ENCODE measurements at places on chromosomes 13 and 19.

DNA sequence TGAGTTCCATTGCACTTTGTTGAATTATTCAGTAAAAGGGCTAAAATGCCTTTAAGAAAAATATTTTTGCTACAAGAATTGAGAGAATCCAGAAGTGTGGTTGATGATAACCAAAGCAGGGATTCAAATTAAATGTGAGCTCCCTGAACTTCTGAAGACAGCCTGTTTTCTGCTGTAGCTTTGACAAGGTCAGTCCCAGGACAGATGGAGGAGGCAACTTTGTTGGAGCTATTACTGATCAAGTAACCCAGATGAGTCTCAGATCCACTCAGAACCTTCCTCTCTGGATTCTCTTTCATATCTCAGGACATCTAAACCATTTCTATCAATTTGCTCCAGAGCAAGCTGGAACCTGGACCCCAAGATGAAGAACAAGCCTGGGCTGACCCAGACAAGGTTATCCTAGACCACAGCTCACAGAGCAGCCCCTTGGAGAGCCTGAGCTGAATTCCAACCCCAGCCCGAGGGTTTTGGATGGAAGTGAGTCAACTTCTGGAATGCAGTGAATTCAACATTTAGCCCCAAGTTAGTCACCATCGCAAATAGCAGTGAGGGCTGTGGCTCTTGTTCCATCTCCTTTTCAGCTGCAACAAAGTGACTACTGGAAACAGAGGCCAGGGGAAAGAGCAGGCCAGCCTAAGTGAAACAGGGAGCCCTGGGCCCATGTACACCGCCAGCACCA is 137.8 kb upstream of the TSC22D1 start:
- DNase-seq: no peak

DNA sequence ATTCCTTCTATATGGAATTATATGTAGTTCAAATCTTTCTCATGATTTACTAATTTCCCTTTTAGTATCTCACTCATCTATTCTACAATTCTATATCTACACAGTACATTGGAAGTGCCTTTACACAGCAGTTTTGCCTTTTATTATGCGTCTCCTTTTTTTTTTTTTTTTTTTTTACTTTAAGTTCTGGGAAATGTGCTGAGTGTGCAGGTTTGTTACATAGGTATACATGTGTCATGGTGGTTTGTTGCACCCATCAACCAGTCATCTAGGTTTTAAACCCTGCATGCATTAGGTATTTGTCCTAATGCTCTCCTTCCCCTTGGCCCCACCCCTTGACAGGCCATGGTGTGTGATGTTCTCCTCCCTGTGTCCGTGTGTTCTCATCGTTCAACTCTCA is 1150.1 kb upstream of the PRR20A start:
- DNase-seq: no peak

GRCh38 chr13:70222926-70223325 is 114.7 kb upstream of the KLHL1 start:
- DNase-seq: no peak

DNA sequence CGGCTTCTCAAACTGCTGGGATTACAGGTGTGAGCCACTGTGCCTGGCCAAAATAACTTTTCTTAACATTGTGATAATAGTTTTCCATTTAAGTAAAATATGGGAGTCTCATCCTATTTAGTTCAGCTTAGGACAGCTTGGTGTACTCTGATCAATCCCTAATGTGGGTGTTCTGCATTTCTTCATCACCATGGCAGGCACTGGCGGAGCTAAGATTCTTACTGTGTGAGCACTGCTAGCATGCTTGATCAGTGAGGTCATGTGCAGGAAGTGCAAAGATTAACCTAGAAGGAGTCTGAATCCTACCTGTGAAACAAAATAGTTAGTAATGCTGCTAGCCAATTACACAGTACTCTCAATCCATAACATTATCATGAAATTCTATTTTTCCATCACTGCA is 1684.2 kb upstream of the SLC10A2 start:
- DNase-seq: no peak

DNA sequence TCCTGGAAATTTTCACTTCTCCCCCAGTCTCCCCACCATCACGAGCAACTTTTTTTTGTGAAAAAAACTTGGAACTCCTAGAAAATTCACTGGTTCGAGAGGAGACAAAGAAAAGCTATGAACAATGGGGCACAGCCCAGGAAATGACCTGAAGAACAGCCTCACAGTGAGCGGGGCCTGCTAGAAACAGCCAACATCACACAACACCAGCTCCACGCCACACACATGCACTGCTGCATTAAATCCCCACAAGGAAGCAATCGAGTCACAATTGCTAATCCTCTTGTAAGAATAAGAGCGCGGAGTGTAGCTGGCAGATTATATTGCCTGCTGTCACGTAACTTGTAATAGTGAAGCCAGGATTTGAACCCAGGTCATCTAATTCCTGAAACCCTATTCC is 48.8 kb downstream of the SLC7A1 start:
- no peak for DNase-seq

- DNase-seq: no peak
These were observed 196.7 kb downstream of the TBC1D4 start for GRCh38 chr13:75285310-75285709.

DNA sequence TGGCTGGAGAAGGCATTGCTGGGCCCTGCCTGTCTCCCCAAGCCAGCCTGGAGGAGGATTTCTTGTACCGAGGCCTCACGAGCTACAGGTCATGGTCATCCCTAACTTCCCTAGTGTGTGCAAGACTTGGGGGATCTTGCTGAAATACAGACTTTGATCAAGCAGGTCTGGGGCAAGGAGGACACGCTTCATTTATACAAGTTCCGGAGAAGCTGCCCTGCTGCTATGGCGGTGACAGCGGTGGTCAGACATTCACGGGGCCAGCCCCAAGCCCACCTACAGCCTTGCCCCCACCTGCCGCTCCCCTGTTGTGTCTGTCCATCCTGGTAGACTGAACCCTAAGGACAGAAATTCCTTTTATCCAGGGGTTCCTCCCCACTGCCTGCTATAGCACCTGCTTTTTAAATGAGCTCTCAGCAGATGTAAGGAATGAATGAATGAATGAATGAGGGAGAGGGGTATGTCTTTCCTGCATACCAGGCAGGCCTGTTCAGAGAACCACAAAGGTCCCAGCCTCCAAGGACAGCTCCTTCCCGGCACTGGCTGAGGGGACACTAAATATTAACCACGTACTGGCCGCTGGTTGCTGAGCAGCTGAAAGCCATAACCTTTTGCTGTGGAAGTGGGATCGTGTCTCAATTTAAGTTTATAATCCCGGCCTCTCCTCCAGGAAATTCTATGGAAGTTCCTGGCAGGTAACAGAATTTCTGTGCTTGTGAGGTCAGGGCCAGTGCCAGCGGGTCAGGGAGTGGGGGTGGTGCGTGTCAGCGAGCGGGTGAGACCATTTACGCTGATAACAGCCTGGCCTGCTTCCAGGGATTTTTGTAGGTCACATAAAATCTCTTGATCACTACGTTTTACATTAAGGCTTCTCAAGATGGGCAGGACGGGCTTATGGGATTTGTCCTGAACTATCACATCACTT is 27.1 kb downstream of the TSSK6 start:
- no peak for DNase-seq

- DNase-seq: no peak
These were observed 1381.9 kb downstream of the EFNB2 start for GRCh38 chr13:105153611-105154010.

DNA sequence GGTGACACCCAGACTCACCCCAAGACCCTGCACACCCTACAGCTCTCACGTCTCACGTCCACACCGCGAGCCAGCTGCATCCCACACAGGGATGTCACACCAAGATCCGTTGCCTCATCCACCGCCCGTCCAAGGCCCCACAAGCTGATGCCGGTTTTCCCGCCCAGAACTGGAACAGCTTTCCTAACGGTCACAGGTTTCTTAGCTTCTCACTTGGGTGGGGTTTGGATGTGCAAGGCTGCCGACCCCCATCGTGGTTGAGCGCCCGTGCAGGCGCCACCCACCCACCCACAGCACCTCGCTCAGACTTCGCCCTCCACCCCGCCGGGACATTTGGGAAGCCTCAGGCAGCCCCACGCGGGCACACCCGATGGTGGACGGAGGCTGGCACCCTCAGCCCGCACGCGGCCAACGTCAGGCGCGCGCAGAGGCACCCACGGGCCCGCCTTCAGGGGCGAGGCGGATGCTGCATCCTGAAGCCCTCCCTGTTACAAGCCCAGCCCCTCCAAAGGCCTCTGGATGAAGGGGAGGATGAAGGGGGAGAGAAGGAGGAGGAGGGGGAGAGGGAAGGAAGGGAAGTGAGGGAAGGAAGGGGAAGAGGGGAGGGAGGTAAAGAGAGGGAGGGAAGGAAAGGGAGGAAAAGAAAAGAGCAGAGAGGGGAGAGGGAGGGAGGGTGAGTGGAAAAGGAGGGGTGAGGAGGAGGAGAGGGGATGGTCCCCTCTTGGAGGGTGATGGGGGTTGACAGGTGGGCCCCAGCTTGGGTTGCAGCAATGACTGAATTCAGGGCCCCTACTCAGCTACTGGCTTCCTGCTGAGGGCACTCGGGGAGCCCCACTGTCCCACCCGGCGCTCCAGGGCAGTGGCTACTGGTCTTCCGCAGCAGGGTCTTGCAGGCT is 12.8 kb downstream of the ONECUT3 start:
- DNase-seq: no peak

GRCh38 chr19:46621191-46622117 is 3.4 kb downstream of the PTGIR start:
- DNase-seq: no peak

- no peak for DNase-seq
These were observed 63.4 kb upstream of the LRCH1 start for GRCh38 chr13:46489586-46490023.

DNA sequence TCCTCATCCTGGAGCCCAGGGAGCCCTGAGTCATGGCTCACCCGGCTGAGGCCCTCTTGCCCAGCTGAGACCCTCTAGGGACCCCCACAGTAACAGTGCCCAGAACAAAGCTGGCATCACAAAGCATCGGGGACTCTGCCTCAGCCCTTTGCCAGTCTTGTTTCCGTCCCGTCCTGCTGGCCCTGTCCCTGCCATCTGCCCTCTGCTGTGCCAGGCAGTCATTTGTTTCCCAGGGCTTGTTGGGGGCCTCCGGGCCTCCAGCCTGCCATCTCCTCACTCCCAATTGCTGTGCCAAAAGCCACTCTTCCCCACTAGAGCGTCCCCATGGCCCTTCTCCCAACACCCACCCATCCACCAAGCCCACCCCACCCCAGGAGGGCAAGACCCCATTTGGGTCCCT is 64.2 kb downstream of the SMARCA4 start:
- DNase-seq: no peak

GRCh38 chr13:80469105-80469852 is 128.4 kb upstream of the SPRY2 start:
- no peak for DNase-seq

DNA sequence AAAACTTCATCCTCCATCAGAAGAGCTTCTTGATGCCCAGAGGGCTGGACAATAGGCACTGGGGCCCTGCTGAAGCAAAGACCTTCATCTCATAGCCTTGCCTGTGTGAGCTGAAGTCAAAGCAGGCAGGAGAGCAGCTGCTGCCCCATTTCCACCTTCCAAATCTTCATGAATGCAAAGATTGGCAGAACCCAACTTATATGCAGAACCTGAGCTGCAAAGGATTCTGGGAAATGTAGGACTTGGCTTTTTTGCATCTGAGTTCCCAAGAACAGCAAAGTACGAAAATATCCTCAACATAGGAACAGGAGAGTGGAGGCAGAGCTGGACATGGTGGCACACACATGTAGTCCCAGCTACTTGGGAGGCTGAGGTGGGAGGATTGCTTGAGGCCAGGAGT is 30.8 kb downstream of the CKM start:
- no peak for DNase-seq

DNA sequence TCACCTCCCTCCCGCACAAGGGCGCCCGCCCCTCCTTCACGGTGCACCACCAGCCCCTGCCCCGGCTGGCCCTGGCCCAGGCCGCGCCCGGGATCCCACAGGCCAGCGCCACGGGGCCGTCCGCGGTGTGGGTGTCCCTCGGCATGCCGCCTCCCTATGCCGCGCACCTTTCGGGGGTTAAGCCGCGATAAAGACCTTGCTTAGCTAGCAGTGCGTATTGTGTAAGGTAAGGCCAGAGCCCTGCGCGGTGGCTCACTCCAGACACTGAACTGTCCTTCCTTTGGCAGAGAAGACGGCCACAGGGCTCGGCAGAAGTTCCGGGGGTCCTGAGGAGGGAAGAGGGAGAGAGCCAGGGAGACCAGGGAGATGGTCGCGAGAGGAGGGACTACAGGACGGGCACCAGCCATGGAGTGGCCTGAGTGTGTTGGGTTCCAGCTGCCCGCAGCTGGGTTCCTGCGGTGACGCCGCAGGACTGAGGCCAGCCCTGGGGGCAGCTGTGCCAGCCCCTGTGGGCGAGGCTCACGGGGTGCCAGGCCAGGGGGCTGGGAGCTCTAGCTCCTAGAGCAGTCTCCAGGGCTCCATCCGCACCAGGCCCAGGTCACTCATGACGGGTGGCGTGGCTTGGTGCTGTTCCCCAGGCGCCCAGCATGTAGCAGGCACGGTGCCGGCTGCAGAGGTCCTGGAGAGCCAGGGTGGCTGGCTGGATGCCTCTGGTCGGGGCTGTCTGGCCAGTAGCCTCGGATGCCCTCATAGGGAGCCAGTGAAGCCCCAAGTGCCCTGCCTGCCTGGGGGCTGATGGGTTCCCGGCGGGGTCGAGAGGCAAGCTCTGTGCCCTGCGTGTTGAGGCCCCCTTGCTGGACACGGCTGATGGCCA is 7.7 kb downstream of the PLEKHJ1 start:
- DNase-seq: no peak

DNA sequence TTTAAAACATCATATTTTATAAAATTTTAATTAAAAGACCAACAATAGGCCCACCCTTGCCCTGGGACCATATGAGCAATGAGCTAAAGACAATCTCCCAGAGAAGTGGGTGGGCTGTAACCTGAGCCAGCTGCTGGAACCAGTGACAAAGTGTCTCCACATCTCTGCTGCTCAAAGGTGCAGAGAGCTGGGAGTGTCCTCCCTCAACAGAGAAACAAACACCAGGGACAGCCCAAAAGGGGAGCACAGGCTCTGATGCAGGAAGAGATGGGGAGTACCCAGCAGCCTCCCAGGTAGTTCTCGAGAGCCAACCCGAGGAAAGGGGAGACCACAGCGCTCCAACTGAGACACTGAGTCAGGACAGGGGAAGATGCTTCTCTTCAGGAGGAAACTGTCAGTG is 39.1 kb downstream of the DOCK9 start:
- DNase-seq: no peak

DNA sequence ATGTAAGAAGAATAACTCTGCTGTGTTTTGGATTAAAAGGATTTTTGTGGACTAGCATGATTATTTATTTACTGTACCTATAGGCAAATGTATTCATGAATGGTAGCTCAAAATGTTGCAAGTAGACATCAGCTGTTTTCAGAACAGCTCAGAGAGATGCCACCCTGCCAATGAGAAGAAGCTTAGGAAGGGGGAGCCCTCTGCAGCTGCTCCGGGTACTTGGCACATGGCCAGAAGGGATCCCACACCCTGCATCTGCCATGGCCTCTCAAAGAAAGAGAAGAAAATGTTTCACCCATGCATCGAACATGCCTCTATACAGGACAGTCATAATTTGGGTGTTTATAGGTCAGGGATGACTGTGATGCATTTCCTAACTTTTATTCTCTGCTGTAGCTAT is 30.5 kb upstream of the MBNL2 start:
- DNase-seq: no peak
